ENCODE measurements at places on chromosomes 2 and 18.

GRCh38 chr2:8626572-8626971 is 55.3 kb upstream of the ID2 start:
- DNase-seq: no peak

DNA sequence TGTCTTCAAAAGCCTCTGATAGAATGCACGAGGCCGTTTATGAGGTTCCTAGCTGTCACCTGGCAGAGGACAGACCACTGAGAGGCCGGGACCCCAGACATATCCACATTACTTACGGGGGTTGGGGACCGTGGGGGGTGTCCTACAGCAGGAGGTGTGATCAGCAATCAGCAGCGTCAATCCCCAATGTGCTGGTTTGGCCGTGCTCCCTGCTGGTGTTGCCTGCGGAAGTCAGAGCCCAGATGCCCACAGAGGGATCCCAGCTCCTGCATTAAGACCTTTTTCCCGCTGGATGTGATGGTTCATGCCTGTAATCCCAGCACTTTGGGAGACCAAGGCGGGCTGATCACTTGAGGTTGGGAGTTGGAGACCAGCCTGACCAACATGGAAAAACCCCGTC is 20.8 kb upstream of the SP5 start:
- DNase-seq: no peak

GRCh38 chr18:64119916-64120315 is 29.0 kb downstream of the LINC00305 start:
- no peak for DNase-seq

DNA sequence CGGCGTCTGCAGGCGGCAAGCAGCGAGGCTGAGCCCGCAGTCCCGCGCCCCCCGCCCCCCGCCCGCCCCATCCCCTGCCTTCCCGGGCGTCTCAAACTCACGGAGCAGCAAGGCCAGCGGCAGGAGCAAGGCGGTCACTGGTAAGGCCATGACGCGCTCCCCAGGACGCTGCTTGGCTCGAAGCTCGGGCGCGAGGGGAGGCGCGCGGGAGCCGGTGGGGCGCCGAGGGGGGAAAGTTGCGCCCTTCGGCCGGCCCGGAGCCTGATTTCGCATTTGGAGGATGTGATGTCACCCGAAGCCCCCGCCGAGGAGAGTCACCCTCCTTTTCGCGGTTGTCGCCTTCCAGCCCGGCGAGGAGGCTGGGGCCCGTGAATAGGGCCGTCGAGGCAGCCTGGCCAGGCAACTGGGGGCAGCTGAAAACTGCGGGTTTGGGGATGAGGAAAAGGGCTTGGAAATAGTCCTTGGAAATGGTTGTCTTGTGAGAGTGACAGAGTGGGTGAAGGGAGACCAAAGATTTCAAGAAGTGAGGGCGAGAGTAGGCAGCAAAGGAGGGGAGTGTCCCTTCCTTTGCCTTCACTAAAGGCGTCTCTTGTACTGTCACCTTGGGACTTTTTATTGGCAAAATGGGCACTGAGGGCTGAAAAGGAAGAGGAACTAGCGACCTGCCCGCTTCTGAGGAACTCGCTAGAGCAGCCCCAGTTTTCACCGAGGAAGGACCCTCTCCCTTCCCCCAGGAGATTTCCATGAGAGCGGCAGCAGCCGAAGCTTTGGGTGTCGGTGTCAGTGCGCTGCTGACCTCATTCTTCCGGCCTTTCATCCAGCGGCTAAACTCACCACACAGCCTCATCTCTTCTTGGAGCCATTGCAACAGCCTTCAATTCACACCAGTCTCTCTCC is at the start of gene CD8A:
CD8A (minus strand) TSS at position 238 of the 897 bp plus-strand sequence; CDS start at position 150, 88 bp downstream.
- DNase-seq: no peak

GRCh38 chr2:241011296-241011600 is 12.8 kb downstream of the SNED1 start:
- no peak for DNase-seq

DNA sequence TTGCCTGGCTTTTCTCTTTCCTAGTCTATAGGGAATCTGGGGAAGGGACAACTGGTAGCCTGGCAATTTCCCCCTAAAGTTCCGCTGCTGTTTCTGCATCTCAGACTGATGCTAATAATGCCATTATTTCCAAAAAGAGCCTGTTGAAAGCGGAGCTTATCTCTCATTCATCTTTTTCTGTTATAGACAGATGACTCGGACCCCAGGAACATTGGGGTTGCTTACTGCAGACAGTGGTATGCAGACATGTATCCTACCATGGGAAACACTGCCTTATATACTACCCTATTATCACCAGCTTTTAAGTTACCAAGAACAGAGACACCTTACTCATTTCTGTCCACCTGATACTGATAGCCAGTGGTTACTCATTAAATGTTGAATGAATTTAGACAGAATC is 15.3 kb downstream of the ETAA1 start:
- peak; percentile 33 for DNase-seq

- no peak for DNase-seq
Observed at GRCh38 chr2:168850846-168851245, 39.4 kb downstream of the SPC25 start.

DNA sequence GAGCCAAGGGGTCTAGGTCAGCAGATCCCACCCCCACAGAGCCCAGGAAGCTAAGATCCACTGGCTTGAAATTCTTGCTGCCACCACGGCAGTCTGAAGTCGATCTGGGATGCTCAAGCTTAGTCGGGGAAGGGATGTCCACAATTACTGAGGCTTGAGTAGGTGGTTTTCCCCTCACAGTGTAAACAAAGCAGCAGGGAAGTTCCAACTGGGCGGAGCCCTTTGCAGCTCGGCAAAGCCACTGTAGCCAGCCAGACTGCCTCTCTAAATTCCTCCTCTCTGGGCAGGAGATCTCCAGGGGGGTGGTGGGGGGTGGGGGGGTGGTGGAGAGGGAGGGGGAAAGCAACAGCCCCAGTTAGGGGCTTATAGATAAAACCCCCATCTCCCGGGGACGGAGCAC is 419.5 kb downstream of the NUP35 start:
- no peak for DNase-seq

DNA sequence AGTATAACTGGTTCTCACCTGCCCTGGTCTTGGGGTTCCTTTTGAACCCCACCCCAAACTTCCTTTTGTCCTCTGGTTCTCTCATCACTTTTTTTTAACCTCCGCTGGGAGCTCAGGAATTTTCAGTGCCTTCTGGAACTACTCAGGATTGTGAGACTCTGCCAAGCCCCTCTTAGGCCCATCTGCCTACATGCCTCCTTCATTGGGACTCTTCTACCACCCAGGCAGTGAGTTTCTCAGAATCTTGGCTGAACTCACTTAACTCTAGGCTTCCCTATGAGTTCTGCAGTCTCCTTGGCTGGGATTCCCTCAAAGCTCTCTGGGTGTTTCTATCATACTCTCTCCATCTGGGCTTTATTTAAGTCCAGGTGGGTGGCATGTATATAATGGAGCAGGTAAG is 86.3 kb downstream of the MDH1 start:
- DNase-seq: no peak

GRCh38 chr2:62713837-62714236 is 8.3 kb downstream of the EHBP1 start:
- no peak for DNase-seq

- DNase-seq: no peak
Observed at GRCh38 chr2:4597400-4597799, 894.0 kb downstream of the DCDC2C start.

- DNase-seq: no peak
Observed at GRCh38 chr18:50629148-50629631, 69.3 kb downstream of the MAPK4 start.

DNA sequence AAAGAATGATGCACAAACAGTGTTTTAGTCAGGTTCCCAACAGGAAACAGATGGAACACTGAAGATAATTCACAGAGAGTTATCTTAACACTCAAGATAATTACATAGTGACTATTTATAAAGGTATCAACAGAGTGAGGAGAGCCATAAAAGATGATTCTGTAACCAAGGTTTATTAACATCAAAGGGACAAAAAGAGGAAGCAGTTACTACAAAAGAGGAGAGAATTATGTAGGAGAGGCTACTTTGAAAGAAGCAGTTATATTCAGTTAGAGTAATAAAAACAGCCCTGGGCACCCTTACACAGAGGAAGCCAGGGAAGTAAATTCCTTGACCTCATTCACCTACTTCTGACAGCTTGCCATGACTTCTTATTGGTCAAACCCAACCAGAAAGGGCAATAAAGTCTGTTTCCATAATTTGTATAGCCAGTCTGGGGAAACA is 326.5 kb upstream of the SLC39A10 start:
- no peak for DNase-seq

- DNase-seq: no peak
Observed at GRCh38 chr2:236085647-236086046, 82.5 kb downstream of the GBX2 start.

GRCh38 chr2:27756544-27757498 is 14.7 kb upstream of the MRPL33 start:
- DNase-seq: peak; percentile 56

- DNase-seq: no peak
Observed at GRCh38 chr2:75431276-75431675, 129.5 kb downstream of the EVA1A start.

DNA sequence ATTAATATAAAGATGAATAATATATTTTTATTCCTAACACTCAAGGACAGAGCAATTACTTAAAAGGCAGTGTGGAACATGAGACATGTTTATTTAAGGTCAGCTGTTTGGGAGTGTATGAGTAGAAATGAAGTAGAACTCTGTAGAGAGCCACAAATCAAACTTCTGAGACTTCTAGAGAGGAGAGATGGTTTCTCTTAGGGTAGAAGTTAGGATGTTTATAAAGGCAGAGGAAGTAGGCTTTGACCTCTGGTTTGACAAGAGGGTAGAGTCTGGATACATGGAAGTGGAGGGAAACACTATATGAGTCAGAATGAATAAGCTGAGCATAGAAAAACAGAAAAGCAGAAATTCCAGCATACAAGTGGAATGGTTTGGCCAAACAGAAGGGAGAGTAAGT is 262.1 kb upstream of the KLHL14 start:
- peak; percentile 82 for DNase-seq

- DNase-seq: no peak
Observed at GRCh38 chr2:172578054-172578453, 22.2 kb downstream of the PDK1 start.

- no peak for DNase-seq
Observed at GRCh38 chr2:156803243-156803642, 367.1 kb downstream of the GPD2 start.

DNA sequence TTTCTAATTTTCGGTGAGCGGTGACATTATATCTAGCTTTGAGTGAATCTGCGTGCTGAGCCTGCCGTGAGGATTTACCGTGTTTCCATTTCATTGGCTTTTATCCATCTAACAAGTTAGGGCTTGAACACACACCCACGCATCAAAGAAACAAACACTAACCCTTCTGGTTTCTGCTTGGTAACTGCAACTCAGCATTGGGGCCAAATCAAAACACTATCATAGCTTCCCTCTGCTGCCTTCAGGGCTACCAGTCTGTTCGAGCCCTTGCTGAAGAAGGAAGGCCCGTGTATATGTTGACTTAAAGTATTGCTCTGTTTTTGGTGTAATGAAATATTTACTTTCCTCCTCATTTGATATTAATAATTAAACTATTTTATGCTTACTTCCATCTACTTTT is 227.2 kb downstream of the PHLPP1 start:
- DNase-seq: no peak

DNA sequence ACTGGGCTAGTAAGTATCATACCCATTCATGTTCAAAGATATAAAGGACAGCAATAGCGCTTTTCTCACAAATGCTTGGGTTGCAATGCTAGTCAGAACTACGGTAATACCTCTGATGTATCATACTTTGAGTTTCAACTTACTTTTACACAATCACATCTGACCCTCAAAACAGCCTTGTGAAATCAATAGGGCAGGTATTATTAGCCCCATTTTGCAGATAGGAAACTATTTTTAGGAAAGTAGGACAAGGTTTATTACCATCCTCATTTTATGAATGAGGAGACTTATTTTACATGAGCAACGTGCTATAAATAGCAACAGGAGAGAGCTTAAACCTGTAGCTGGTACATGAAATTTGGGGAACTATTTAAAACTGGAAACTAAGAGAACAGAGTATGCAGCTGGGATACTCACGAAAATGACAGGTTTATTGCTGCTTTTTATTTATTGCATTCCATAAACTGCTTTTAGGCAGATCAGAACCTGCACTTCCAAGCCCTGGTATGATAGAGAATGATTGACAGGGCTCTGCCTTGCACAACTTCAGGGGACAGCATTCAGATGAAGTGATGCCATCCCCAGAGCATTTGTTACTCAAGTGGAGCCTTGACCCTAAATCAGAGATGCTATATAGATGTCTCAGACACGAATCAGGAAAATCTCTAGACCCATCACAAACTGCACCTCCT is 42.4 kb upstream of the PPM1B start:
- DNase-seq: no peak

GRCh38 chr18:68847219-68847837 is 49.4 kb downstream of the CCDC102B start:
- DNase-seq: peak; percentile 37

- no peak for DNase-seq
Observed at GRCh38 chr2:233832869-233833311, 21.4 kb downstream of the HJURP start.

DNA sequence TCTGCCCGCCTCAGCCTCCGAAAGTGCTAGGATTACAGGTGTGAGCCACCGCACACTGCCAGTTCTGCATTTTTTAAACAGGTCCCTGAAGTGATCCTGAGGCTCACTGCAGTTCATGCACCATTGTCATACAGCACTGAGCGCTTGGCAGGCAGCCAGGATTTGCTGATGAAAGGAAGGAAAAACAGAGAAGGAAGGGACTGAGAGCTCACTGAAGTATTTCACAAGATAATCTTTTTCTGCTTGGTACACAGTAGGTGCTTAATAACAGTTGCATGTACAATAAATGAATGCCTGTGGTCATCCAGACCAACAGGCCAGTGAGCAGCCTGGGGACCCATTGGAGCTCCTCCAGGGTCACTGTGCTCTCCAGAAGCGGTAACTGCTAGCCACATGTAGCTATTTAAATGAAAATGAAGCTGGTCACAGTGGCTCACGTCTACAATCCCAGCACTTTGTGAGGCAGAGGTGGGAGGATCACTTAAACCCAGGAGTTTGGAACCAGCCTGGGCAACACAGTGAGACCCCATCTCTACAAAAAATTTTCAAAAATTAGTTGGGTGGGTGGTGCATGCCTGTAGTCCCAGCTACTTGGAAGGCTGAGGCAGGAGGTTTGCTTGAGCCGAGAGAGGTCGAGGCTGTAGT is 33.1 kb upstream of the SMAD7 start:
- peak; percentile 40 for DNase-seq

GRCh38 chr2:182378759-182379158 is 48.1 kb downstream of the PDE1A start:
- DNase-seq: no peak

GRCh38 chr2:109032229-109032820 is 43.3 kb upstream of the EDAR start:
- no peak for DNase-seq

DNA sequence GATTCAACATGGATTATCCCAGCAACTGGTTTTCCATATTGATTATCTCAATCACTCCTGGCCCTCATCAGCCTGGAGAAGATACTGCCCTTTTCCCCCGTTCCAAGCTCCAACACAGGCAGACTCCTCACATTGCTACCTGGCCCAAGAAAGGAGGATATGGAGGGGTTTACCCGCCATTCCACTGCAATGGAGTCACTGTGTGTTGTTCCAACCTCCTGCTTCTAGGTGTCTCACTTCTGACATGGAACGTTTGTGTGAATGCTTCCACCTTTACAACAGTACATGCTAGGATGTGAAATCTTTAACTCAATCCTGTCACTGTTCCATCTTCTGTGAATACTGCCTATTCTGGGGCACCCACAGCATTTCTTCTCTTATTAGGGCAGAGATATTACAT is 36.7 kb downstream of the RMP24 start:
- no peak for DNase-seq

Measured in fibroblast of skin of back (primary cell).